ENCODE measurements at places on chromosomes 7 and 10. TPM values are rescaled to one million over a fixed set of nuclear protein-coding genes. Genes with fewer than 3 reads are reported as not detected.

PRLHR gene
- total RNA-seq = not detected

CSGALNACT2 gene
- 11.7 TPM for total RNA-seq

TMEM178B gene
- total RNA-seq = 1.5 TPM

PAPOLB gene
- total RNA-seq = not detected

CFAP46 gene
- 1.2 TPM for total RNA-seq

C7orf57 gene
- 0.32 TPM for total RNA-seq

MCM10 gene
- 20.1 TPM for total RNA-seq

MSMB gene
- not detected for total RNA-seq

CCDC71L gene
- total RNA-seq = 12.1 TPM

GIMAP1 gene
- total RNA-seq = not detected

PNLIPRP1 gene
- not detected for total RNA-seq

AGR2 gene
- total RNA-seq = 133 TPM

All from A549 treated with AZD2906 at 1 μM for 4 hours (cell line).